ENCODE measurements at places on chromosomes 7 and 10.

DNA sequence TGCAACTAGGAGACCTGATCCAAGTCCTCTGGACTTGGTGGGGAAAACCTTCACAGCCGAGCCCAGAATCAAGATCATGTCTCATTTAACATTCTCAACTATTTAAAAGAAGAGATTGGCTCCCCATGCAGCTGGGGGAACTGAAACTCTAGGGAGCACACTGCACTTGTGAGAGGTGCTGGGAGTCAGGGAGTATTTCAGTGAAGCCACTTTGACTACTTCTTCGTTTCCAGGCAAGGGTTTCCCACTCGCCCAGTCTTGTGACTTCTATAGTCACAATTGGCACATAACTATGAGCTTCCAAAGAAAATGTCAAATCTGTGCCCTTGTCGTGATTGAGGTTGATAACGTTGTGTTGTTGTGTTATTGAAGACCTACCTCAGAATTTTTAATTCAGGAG is 62.9 kb downstream of the AKR1B1 start:
- no peak for DNase-seq

DNA sequence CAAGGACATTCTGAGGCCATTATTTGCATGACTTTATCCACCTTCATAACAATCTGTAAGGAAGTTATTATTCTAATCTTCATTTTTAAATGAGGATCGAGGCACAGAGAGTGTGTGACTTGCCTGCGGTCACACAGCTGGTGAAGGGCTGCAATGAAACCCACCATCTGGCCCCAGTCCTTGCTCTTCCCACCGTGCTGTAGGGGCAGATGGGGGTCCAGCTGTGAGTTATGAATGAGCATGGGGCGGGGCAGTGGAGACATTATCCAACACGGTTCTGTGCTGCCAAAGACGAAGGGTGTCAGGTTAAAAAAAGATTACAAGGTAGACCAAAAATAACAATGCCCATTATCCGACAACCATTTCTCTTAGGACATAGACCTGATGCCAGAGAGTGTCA is 417.5 kb upstream of the MGMT start:
- DNase-seq, result no peak

DNA sequence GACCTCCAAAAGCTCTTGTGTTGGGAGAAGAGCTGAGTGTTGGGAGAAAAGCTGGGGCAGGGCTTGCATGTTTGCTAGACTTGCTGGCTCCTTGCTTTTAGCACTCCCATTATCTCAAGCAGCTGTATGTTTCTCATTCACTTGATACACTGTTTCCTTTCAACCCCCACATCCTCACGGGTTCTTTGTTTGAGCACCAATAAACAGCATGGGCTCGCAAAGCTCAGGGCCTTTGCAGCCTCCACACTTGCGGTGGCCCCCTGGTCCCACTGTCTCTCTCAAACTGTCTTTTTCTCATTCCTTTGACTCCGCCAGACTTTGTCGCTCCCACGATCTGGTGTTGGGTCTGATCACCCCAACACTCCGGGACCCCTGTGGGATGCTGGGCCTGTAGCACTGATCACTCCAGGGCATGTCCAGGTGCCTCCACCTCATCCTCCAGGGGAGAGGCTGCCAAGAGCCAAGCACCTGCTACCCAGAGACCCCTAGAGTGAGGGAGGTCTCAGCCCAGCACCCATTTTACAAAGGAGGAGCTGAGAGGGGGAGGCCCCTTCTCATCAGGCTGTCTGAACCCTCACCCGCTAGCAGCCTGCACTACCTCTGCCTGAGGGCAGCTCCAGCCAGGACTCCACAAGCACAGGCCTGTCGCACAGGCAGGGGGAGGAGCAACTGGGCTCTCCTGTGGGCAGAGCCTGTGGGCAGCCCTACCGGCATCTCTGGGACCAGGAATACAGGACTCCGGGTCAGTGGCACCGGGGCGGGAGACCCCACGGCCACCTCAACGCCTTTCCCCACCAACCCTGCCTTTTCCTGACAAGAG is 49.1 kb upstream of the MSMB start:
- DNase-seq, result peak; percentile 89

DNA sequence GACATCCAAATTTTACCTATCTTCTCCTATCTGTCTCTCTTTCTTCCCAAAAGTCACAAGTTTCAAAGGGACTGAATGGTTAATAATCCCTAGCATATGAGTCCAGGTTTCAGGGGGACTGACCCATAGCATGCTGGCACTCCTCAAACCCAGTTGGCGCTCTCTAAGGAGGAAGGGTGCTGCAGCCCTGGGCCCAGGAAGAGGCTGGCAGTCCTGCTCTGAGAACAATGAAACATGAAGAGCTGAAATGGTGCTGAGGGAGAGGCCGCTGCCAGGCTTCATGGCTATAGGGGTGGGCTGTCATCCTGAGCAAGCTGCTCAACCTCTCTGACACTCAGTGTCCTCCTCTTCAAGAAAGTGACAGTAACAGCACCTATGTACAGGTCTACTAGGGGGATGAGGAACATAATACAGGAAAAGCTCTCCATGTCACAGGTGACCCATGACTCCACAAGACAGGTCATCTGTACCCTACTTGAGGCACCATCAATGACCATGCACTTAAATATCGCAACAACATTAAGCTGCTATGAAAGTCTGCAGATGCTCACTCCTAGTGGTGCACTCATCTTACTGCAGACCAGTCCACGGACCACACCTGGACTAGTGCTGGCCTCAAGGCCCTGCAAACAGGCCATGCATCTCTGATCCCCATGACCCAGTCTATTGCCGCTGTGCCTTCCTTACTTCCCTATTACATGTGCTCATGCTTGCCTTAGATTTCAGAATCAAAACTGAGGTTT is 17.0 kb downstream of the COBL start:
- no peak for DNase-seq

DNA sequence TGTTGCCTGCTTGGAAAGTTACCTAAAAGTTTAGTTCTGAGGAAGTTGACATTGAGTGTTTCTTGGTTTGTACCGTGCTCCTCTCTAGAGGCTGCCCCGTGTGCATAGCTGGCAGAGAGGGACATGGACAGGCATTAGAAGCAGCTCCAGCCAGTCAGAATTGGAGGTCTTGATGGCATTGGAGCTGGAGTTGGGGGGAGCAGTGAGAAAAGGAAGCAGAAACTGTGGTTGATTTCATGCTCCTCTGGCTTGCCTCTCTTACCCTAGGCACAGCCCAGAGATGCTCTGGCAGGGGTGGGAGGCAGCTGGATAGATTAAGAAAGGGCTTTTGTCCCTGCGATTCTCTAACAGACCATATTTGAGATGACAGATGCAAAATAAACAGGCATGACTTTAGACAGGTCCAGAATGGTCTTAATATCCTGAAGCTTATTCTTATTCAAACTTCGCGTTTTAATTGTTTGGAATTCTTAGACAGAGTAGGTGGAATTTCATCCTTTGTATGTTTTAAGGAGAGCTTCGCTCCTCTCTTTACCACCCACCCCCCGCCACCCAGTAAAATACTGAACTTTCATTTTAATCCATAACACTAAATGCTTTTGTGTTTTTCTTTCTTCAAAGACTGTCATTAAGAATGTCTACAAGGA is 73.5 kb upstream of the GLCCI1 start:
- DNase-seq, result no peak
